ENCODE measurements at places on chromosomes 6 and 20. TPM values are rescaled to one million over a fixed set of nuclear protein-coding genes. Genes with fewer than 3 reads are reported as not detected.

DNA sequence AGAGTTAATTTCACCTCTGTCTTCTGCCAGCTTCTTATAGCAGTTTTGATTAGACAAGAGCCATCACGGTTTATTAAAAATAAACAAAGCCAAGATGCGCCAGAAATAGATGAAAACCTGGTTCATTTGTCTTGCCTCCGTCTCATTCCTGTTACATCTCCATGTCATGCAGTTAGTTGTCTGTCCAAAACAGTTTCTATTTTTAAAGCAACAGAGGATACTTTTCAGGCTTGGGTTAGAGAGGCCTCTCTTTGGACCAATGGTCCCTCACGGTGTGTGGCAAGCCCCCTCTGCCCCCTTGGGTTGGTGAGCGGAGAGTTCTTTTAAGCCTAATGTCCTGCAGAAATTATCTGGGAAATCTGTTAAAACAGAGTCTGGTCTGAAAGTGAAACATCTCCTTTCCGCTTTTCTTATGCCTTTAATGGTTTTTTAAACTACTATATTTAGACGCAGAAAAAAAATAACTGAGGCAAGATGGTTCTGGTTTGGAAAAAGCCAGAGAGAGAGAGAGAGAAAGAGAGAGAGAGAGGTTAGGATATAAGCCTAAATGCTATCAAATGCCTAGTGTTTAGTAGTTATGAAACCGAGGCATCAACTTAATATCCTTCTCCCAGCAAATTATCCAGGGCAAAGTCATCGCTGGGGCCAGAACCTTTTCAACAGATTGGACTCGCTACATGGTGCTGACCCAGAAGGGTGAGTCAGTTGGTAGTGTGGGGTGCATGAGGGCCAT is 64.5 kb downstream of the ZDHHC14 start:
- no peaks in the 10 kb centered on the region for H3K36me3 ChIP-seq

GRCh38 chr20:17456279-17456678 is 74.9 kb downstream of the BFSP1 start:
- no peak overlapping the region for H3K4me3 ChIP-seq
- DNase-seq, result no peak
- no peaks in the 10 kb centered on the region for H3K4me1 ChIP-seq
- no peaks in the 10 kb centered on the region for H3K27me3 ChIP-seq
- H3K36me3 ChIP-seq, result no peaks in the 10 kb centered on the region
- no peak overlapping the region for H3K27ac ChIP-seq

DNA sequence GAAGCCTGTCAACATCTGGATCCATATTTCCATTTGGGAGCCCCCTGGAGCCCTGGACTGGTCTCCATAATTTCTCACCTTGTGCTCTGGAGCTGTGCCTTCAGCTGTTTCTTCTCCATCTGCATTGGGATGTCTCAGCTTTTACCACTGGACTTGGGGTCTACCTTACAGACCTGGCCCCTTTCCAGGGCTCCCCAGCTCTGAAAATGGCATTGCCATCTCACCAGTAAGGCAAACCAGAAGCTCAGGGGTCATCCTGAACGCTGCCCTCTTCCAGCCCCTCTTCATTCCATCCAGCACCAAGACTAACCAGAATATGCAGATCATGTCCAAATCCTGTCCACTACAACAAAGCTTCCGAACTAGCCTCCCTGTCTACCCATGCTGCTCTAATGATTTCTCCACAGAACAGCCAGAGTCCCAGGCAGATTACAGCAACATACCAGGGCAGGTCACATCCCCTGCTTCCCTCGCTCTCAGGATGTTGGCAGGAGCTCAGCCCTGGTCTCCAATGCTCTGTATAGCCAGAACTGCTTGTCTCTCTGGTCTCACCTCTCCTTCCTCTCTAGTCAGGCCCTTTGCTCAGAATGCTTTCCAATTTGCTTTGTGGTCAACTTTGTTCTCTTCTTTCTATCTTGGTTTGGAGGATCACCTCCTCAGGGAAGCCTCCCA is 17.7 kb upstream of the NNAT start:
- no peaks in the 10 kb centered on the region for H3K4me1 ChIP-seq
- no peaks in the 10 kb centered on the region for H3K36me3 ChIP-seq
- H3K27me3 ChIP-seq, result no peaks in the 10 kb centered on the region
- H3K4me3 ChIP-seq, result no peak overlapping the region

DNA sequence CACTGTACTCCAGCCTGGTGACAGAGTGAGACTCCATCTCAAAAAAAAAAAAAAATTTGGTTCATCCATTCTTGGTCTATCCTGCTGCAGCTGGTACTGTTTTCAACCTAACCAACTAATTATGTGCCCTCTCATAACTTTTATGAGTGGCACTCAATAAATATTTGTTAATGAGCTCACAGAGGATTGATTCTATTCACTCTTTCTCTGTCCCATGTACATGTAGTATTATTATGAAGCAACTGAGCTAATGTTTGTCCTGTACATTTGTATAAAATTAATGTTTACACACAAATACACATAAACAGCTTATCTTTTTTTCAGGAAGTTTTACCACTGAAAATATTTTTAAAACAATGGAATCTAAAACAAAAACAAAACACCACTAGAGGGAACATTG is 10.1 kb downstream of the RIPOR2 start:
- no peaks in the 10 kb centered on the region for H3K27me3 ChIP-seq
- H3K4me1 ChIP-seq, result no peaks in the 10 kb centered on the region
- DNase-seq, result no peak

DNA sequence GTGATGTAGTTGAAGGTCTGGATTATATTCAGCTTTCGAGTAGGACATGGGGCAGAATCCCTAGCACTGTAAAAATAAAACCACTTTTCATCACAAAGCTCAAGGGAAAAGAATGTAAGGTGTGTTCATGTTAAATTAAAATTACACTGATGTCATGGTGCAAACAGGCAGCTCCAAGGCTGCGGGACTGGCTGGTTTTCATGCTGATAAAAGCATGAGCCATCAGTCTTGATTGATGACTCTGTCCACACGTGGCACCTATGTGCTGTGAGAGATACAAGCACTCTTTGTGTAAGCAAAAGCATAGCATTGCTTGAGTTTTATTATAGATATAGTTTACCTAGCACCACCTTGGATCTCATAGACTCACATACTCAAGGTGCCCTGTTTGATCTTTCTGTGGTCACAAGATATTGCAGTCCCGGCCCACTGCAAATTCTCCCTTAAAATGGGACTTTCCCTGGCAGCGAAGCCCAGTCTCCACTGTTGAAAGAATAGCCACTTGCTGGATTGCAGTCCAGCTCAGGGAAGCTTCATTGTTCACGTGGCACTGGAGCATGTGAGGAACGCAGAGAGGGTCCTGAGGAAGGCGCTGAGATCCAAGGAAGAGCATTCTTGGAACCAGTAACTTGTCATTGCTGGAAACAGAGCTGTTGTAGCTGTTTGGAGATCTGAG is 90.6 kb downstream of the TIAM2 start:
- H3K4me1 ChIP-seq, result no peaks in the 10 kb centered on the region
- no peaks in the 10 kb centered on the region for H3K36me3 ChIP-seq
- H3K27me3 ChIP-seq, result no peaks in the 10 kb centered on the region
- no peak overlapping the region for H3K4me3 ChIP-seq
- H3K27ac ChIP-seq, result no peak overlapping the region
- peak; percentile 27 for DNase-seq

DNA sequence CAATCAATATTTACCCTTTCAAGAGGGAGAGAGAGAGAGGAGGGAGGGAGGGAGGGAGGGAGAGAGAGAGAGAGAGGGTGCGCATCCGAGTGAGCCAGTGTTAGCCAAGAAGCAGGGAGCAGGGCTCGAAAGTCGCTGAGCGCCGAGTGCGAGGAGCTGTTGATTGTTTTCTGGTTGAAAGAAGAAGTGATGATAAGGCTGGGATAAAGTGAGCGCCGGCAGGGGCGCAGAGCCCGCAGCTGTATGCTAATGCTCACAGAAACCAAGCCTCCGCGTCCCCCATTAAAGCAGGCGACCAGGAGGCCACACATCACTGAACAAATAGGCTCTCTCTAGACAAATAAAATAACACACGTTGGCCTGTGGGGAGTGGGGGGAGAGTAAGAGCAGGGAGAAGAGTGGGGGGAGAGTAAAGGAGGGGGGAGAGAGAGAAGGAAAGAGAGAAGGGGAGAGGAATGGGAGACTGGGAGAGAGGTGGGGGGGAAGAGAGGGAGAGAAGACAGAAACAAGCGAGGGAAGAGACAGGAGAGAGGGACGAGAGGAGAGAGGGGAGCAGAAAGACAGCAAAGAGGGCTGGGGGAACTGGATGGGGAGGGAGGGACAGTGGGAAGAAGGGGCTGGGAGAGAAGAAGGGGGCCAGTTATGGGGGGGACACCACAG is 5.0 kb upstream of the INSM1 start:
- no peaks in the 10 kb centered on the region for H3K27me3 ChIP-seq
- no peaks in the 10 kb centered on the region for H3K36me3 ChIP-seq
- H3K4me3 ChIP-seq, result no peak overlapping the region

- H3K27ac ChIP-seq, result no peak overlapping the region
- H3K27me3 ChIP-seq, result no peaks in the 10 kb centered on the region
- DNase-seq, result peak; percentile 83
- peaks cover 13% of the 10 kb centered on the region for H3K4me1 ChIP-seq
These were observed 17.0 kb downstream of the GSS start for GRCh38 chr20:34938466-34939163.

DNA sequence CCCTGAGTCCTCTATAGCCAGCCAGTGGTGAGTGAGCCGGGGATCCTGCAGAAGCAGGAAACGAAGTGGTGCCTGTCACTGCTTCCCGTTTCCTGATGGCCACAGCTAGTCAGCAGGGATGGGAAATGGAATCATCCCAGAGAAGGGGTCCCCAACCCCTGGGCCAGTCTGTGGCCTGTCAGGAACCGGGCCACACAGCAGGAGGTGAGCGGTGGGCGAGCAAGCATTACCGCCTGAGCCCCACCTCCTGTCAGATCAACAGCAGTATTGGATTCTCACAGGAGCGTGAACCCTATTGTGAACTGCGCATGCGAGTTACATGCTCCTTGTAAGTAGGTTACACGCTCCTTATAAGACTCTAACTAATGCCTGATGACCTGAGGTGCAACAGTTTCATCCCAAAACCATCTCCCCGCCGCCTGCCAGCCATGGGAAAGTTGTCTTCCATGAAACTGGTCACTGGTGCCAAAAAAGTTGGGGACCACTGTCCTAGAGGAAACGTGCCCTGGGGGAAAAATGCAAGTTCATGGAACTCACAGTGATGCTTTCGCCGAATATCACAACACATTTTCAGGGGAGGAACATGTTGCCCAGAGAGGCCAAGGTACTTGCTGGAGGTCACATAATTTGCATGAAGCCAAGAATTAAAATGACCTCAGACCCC is 113.8 kb downstream of the JPH2 start:
- no peak overlapping the region for H3K27ac ChIP-seq
- no peak overlapping the region for H3K4me3 ChIP-seq
- no peak for DNase-seq
- H3K27me3 ChIP-seq, result no peaks in the 10 kb centered on the region
- no peaks in the 10 kb centered on the region for H3K36me3 ChIP-seq
- H3K4me1 ChIP-seq, result no peaks in the 10 kb centered on the region

GRCh38 chr6:168377484-168377855 is 57.9 kb upstream of the DACT2 start:
- peaks cover 6% of the 10 kb centered on the region for H3K4me1 ChIP-seq
- H3K36me3 ChIP-seq, result no peaks in the 10 kb centered on the region
- H3K27me3 ChIP-seq, result no peaks in the 10 kb centered on the region
- H3K27ac ChIP-seq, result peak overlapping the region; percentile 54
- DNase-seq, result peak; percentile 55

GRCh38 chr6:84749181-84749580 is 15.2 kb downstream of the TBX18 start:
- H3K4me3 ChIP-seq, result no peak overlapping the region
- no peaks in the 10 kb centered on the region for H3K36me3 ChIP-seq
- H3K27ac ChIP-seq, result no peak overlapping the region
- H3K4me1 ChIP-seq, result no peaks in the 10 kb centered on the region

DNA sequence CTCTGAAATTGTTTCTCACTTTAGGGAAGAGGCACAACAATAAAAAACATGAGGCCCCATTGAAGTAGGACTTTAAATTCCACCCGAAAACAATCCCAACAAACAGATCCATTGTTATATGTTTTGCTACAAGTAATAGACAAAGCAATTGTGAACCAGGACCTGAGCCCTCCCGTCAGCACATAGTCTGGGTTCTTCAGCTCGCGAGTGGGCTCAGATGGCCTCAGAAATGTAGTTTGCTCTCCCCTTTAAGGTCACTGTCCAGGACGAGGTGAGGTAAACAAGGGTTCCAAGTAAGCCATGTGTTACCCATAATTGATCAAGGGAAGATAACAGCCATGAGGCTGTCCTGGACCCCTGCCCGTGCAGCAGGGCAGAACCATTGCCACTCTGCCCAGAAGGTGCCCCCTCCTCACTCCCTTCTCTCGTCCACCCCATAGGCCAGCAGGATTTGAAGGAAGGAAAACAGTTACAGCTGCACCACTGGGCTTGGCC is 160.1 kb upstream of the QKI start:
- H3K36me3 ChIP-seq, result no peaks in the 10 kb centered on the region
- H3K27ac ChIP-seq, result no peak overlapping the region

DNA sequence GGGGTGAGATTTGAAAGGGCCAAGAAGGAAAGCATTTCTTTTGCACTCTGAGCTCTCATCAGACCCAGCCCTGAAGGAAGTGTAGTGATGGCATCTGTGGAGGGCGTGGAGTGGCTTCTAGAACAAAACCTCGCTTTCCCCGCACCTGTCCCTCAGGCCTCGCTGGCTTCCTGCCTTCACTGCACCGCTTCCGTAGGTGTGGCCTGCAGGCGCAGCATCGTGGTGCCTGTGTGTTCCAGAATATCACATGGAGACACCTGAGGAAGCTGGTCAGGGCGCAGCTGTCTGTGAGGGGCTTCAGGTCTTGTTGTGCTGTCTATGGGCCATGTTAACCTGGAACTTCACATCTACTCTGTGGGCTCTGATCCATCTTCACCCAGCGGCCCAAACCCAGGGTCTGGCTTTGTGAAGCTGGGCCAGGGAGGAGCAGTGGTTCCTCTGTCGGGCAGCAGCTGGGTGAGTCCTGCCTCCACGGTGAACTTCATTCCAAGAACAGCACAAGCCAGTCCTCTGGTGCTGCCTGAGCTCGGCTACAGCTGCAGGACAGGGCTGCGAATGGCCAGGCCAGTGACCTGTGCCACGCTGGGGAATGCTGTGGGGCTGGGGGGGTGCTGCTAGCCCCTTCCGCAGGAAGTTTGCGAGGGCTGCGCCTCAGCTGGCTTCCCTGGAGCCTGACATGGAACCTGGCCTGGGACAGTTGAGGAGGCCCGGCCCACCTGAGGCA is 40.9 kb downstream of the DSTN start:
- no peak for DNase-seq
- H3K27ac ChIP-seq, result no peak overlapping the region
- H3K36me3 ChIP-seq, result no peaks in the 10 kb centered on the region
- peaks cover 15% of the 10 kb centered on the region for H3K4me1 ChIP-seq
- H3K27me3 ChIP-seq, result no peaks in the 10 kb centered on the region
- no peak overlapping the region for H3K4me3 ChIP-seq

- no peaks in the 10 kb centered on the region for H3K4me1 ChIP-seq
- H3K4me3 ChIP-seq, result no peak overlapping the region
- no peak for DNase-seq
- no peaks in the 10 kb centered on the region for H3K27me3 ChIP-seq
- H3K27ac ChIP-seq, result no peak overlapping the region
- no peaks in the 10 kb centered on the region for H3K36me3 ChIP-seq
These were observed 107.4 kb upstream of the RIPOR2 start for GRCh38 chr6:25042984-25043725.

GRCh38 chr6:116397914-116398313 is 27.2 kb downstream of the DSE start:
- H3K36me3 ChIP-seq, result no peaks in the 10 kb centered on the region
- no peaks in the 10 kb centered on the region for H3K27me3 ChIP-seq
- H3K4me3 ChIP-seq, result no peak overlapping the region
- no peak for DNase-seq
- peaks cover 15% of the 10 kb centered on the region for H3K4me1 ChIP-seq
- peak overlapping the region; percentile 34 for H3K27ac ChIP-seq

The ARG1 gene
- total RNA-seq, result not detected

The NKAIN2 gene
- 0.56 TPM for total RNA-seq

The PKHD1 gene
- total RNA-seq, result 1.3 TPM

The CST5 gene
- not detected for total RNA-seq

The RAET1L gene
- 0.43 TPM for total RNA-seq

The RBPJL gene
- total RNA-seq, result 0.43 TPM

The EIF6 gene
- total RNA-seq, result 84.3 TPM

The PRDM13 gene
- 1.0 TPM for total RNA-seq

The PTGIS gene
- 13.0 TPM for total RNA-seq
